ENCODE measurements at places on chromosomes 5 and 9.

- DNase-seq, result no peak
Observed at GRCh38 chr5:130141659-130142320, 237.5 kb downstream of the CHSY3 start.

- no peak for DNase-seq
Observed at GRCh38 chr9:69176471-69177171, 2.5 kb downstream of the TJP2 start.

DNA sequence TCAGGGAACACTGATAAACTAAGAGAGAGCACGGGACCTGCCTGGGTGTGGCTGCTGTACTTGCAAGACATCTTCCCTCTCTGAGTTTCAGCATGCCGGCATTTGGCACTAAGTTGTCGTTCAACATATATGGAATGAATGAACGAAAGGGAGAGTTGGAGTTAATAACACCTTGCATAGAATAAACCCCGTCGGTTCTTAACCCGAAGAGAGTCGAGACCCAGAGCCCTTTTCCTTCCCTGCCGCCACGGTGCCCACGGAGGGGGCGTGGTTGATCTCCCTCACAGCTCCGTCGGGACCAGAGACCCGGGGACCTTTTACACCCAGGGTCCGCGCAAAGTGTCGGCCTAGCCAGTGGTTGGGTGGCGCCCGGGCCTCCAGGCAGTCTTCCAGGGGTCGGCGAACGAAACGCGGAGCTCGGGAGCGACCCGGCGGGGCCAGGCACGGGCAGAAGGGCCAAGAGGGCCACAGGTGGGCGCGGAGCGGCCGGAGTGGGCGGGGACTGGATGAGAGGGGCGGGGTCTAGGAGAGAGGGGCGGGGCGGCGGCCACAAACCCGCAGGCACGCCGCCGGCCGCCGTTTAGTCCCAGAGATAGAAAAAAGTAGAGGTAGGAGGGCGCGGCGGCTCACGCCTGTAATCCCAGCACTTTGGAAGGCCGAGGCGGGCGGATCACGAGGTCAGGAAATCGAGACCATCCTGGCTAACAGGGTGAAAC, 735 bp upstream of the RPL26L1 start:
- peak; percentile 42 for DNase-seq

GRCh38 chr5:74408150-74409043, 232.1 kb downstream of the ENC1 start:
- no peak for DNase-seq

DNA sequence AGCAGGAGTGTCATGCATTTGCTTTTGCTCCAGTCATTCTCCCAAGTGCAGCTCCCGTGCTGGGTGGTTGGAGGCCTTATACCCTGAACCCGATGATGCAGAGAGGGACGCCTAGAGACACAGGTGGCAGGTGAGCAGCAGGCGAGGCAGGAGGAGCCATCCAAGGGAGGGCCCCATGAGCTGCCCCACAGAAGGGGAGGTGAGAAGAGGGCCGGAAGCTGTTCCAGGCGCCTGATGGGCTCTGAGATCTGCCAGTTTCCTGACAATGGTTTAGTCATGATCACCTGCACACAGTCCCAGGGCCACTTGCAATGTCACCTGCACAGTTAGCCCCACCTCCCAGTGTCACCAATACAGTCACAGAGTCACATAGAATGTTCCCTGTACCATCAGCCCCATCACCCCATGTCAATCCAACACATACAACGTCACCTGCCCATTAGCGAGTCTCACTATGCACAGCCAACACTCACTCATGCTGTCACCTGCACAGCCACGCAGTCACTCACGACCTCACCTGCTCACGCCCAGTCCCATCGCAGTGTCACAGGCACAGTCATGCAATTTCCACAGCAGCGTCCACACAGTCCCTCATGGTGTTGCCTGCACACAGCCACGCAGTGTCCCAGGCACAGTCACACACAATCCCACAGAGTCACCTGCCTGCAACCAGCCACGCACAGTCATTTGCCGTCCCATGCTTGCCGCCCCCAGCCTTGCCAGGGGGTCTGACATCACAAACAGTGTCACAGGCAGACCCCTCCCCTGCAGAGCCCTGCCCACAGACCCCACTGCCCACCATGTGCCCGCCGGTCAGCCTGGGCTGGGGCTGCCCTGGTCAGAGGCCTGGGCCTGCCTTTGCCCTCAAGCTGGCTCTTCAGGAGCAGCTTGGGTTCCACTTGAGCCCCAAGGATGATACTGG, 113.4 kb downstream of the LHX2 start:
- DNase-seq, result no peak

GRCh38 chr5:18433336-18433735, 799.1 kb downstream of the TAF11L14 start:
- DNase-seq, result no peak

GRCh38 chr9:110975969-110976368, 62.3 kb downstream of the LPAR1 start:
- no peak for DNase-seq

- no peak for DNase-seq
Observed at GRCh38 chr5:179289756-179290385, 55.4 kb downstream of the ADAMTS2 start.

DNA sequence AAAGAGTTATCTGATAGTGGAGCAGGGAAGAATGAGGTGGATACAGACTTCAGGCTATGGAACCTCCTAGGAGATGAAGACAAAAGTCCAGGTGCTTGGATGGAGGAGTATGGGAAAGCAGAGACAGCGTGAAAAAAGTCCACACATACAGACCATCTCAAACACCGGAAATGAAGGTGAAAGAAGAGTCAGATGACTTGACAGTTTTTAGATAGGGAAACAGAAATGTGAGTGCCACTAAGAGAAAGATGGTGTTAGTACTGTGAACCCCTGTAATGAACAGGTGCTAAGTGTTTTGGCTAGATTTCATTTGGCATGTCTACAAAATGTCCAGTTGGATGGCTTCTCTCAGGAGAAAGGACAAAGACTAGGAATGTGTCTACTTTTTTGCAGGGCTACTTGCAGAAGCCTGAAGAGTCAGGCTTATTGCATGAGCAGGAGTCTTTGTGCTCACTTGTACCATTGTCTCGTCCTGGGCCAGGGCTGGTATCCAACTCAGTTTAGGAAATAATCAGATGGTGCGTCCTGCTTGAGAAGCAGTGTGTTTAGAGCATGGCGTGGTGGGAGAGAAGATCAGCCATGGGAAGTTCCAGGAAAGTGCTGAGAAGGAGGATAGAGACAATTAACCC, 90.6 kb upstream of the STARD4 start:
- no peak for DNase-seq

DNA sequence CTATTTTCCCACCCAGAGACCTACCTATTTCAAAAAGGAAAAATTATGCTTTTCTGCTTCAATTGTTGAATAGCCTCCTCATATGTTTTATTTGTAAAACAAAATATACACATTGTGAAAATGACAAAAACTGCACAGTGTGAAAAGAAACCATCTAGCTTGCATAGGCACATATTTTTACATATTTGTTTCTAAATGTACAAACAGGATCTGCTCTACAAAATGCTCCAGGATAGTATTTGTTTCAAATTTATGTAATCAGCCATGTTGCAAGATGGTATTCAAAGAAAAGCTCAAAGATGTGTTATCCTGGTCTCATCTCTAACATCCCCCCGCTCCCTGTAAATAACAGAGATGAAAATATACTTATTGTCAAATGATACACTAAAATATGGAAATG, 366.1 kb upstream of the MPDZ start:
- DNase-seq, result no peak

DNA sequence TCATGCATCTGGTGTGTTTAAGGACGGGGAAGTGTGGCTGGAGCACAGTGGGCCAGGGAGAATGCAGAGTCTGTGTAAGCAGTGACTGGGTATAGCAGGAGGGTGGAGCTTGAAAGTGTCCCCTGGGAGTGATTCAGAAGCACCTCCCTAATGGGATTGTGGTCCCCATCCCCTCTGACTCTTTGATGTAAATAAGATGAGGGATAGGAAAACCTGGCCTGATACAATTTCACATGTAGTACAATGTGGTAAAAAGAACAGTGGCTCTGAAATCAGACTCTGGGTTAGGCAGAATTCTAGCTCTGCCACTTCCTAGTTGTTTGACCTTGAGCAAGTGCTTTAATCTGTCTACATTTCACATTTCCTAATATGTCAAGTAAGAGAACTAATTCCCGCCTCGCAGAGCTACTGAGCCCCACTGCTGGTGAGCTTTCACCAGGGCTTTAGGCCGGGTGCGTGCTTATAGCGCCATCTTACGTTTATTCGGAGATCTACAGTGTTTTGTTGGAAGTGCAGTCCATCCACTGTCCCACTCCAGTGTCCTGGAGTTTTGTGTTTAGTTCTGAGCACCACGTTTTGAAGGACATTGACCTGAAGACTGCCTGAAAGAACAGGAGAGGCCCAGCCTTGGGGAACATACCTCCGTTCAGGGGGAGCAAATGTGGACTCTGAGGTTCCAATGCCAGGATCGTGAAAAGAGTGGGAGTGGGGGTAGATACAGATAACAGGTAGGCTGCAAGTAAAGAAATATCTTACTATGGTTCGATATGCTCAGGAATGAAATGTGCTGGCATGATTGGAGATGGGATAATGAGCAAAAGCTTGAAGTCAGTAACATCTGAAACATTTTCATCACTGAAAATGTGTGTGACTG, 51.2 kb upstream of the TESK1 start:
- DNase-seq, result no peak

DNA sequence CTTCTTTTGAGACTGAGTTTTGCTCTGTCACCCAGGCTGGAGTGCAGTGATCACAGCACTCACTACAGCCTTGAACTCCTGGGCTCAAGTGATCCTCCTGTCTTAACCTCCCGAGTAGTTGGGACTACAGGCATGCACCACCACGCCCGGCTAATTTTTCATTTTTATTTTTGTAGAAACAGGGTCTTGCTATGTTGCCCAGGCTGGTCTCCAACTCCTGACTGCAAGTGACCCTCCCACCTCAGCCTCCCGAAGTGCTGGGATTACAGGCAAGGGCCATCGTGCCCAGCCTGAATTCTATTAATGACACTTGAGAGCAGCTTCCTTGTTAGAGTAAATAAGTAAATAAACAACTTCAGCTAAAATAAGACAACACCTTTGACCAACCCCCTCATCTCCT, 12.3 kb downstream of the ROR2 start:
- DNase-seq, result no peak

DNA sequence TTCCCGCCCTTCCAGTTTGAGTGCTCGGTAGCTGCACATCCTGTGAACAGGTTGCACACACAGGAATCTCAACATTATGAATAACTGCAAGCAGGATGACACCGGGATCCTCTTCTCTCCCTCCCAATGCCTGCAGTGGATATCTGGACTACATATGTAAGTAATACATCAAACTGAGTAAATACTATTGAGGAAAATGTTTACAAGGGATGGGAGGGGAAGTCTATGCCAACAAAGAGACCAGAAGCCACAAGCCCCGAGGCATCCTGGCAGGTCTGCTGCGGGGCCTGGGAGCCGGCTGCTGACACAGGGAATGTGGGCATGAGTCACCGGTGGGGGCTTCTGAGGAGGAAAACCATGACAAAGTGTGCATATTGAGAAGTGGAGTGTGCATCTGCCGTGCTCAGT, 8.6 kb upstream of the ANKRD33B start:
- DNase-seq, result no peak
